Pons (tissue), 1 donor: ENCODE measurements at places on chromosomes 2 and 18.
A peak's percentile ranks its signal among the peaks of the same experiment; 100 is the strongest.

DNA sequence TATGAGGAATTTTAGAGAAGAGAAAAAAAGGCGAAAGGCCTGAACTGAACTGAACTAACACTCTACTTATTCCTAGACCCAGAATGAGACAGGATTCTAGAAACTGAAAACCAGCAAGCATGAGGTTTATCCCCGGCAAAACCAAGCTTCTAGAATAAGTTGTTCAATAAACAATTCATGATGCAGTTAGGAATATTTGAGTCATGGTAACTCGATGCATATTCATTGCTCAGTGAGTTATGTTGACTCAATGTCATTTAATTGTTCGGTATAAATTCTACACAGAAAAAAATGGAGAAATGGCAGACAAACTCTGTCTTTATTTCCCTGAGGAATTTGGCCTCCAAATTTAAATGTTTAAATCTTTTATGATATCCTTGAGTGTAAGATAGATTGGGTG is 321.5 kb downstream of the SATB2 start:
- DNase-seq: no peak

DNA sequence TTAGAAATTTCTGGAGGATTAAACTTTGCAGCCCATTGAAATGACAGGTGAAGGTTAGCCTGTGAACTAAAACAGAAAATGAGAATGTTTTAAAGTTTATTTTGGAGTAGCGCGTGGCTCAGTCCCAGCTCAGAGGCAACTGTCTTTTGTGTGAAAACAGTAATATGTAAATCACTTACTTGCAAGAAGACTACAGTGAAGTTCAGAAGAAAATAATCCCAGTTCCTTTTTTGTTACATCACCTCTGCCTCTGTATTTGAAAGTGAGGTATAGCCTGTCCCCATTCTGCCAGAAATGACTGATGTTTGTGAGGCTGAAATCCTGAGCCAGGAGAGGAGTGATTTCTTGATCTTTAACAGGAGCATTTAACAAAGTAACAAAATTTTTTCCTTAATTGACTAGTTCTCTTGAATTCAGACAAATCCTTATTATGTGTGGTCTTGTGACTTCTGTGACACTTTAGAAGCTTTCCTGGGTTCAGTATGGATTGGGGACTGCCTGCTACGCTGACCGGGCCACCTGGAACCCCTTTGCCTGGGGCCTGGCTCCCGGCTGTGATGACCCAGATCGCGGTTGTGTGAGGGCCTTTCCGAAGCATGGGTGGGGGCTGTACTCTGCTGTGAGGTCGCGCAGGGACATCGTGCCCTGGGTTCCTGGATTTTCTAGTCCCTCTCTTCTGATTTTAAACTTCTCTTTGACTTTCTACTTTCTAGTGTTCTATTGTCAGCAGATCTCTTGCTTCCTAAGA is 24.3 kb downstream of the TRAPPC12 start:
- no peak for DNase-seq

GRCh38 chr18:80245781-80246444 is 1.4 kb downstream of the PARD6G start:
- no peak for DNase-seq

DNA sequence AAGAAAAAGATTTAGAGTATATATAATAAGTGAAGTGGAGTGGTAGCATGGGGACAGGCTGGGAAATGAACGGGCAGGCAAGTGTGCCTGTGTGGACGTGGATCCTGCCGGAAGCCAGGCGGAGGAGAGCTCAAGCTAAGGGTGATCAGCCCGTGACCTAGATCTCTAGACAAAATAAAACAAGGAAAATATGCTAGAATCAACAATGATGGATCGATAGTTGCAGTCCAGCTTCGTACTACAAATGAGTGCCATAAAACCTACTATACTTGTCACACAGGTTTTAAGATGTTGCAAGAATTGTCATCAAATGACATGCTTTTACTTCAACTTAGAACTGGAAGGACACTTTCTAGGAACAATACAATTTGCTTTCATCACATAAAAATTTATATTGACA is 8.5 kb downstream of the EIF2AK2 start:
- no peak for DNase-seq

DNA sequence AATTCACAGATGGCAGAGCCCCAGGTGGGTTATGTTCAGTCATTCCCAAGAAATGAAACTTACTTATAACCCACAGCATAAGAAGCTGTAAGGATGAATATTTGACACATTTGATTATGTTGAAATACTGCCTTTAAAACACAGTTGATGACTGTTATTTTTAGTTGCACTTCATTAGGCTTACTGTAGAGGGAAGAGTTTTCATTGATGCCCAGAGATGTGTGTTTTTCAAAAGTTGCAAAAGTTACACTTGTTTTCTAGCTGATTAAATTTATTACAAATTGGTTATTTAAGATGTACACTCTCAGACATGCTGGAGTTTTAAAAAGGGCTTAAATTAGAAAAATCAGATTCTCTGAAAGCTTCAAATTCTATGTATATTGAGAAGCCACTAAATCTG is 506.1 kb downstream of the PARD3B start:
- no peak for DNase-seq

- no peak for DNase-seq
Observed at GRCh38 chr2:159736048-159736447, 23.7 kb downstream of the MARCHF7 start.

DNA sequence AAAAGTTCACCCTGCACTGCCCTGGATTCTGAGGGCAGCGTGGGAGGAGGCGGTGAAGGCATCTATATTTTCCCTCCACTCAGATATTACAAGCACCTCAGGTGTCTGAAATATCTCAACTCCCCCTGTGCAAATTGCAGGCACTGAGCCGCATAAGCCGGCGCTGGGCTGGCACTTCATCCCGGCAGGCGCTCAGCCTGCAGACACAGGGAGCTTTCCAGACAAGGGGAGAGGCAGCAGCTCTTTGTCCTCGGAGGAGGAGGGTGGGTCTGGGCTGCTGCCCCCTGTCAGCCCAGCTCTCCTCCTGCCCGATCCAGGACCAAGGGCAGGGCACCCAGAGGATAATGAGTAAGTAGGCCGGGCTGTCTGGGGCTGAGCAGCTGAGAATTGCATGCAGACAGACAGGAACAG is 189.3 kb upstream of the MYT1L start:
- DNase-seq: no peak

GRCh38 chr2:186486651-186487647 is 889 bp downstream of the ZC3H15 start:
- DNase-seq: peak; percentile 33
